Dorsolateral prefrontal cortex (tissue), 122 donors: ENCODE measurements at places on chromosomes 12 and 14.

- no peak for DNase-seq
Observed at GRCh38 chr14:86788224-86788623, 1204.8 kb downstream of the GALC start.

GRCh38 chr12:9383585-9383984, 175.4 kb upstream of the PZP start:
- no peak for DNase-seq

GRCh38 chr12:48901278-48901677, 24.0 kb downstream of the FKBP11 start:
- no peak for DNase-seq

GRCh38 chr14:104939666-104940410, 15.2 kb downstream of the PLD4 start:
- DNase-seq, result no peak

DNA sequence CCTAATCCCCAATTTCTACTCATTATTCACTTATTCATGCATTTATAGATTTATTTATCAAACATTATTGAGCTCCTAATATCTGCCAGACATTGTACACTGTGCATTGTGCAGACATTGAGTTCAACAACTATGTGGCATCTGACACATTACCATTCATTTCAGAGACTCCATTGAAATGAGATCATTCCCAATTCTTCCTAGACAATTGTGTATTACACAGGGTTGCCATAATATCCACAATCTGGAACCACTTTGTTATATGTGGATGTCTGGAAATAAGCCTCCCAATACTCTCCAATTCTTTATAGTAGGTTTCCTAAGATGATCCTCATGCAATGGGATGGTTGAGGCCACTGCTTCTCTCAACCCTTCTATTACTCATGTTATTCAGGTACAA, 165.0 kb downstream of the OTOGL start:
- DNase-seq, result no peak

DNA sequence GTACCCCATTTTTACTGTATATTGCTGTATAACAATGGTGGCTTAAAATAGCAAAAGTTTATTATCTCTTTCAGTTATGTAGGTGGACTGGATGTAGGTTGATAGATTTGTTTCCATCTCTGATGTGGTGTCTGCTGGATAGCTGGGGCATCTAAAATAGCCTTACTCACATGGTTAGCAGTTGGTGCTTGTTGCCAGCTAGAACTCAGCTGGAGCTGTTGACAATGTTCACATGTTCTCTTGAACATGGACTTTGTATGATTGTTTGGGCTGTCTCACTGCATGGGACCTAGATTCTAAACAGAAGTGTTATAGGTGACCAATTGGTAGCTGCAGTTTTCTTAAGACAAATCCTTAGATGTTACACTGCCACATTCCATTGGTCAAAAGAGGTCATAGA, 126.9 kb downstream of the GPHN start:
- no peak for DNase-seq

DNA sequence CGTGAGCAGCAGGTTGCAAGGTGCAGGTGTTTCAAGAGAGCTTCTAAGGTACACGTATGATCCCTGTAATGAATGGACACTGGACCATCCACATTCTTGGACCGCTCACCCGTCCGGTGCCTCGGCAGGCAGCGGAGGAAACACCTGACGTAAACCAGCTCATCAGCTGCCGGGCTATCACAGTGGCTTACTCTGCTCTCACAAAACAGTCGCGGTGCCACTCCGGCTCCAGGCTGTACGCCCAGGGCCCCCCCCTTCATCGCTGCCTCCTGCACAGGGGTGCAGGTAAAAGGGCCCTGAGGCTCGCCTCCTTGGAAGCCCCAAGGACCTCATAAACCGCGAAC, 436 bp downstream of the VPS33A start:
- DNase-seq, result no peak

GRCh38 chr12:91272461-91273063, 89.9 kb upstream of the DCN start:
- no peak for DNase-seq

GRCh38 chr12:3149515-3150307, 72.5 kb downstream of the TSPAN9 start:
- DNase-seq, result no peak

DNA sequence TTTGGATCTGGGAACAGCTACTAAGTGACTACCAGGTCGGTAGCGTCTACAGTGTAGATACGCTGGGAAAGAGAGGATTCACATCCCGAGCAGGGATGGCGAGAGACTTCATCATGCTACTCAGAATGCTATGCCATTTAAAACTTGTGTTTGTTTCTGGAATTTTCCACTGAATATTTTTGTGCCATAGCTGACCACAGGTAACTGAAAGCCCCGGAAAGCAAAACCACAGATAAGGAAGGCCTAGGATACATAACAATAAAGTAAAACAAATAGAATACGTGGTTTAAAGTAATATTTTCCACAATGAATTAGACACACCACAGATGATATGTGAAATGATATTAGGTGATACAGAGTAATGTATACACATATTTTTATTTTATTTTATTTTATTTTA, 7.9 kb upstream of the HCAR1 start:
- DNase-seq, result no peak

DNA sequence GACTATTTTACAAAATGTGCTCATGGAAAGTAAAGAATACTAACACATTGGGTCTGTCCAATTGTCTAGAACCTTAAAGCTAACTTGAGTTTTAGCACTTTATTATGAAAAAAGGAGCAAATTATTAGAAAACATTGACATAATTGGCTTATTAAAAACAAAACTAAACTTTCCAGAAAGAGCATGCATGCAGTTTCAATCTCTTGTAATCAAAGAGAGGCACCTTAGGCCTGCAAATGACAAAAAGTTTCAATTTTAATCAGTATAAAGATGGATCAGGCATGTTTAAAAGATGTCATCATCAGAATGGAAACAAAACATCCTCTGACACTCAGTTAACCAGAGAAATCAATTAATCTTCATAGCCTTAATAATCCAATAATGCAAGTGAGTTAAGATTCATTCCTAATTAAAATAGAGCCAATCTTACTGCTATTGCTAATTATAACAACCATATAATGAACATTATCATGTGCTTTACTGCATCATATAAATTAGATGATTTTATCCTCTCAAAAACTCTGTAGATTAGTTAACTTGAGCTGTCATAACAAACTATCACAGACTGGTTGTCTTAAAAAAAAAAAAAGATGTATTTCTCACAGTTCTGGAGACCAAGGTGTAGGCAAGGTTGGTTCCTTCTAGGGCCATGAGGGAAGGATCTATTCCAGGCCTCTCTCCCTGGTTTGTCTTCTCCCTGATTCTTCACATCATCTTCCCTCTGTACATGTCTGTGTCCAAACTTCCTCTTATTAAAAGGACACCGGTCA, 131.4 kb downstream of the RPAP3 start:
- no peak for DNase-seq

DNA sequence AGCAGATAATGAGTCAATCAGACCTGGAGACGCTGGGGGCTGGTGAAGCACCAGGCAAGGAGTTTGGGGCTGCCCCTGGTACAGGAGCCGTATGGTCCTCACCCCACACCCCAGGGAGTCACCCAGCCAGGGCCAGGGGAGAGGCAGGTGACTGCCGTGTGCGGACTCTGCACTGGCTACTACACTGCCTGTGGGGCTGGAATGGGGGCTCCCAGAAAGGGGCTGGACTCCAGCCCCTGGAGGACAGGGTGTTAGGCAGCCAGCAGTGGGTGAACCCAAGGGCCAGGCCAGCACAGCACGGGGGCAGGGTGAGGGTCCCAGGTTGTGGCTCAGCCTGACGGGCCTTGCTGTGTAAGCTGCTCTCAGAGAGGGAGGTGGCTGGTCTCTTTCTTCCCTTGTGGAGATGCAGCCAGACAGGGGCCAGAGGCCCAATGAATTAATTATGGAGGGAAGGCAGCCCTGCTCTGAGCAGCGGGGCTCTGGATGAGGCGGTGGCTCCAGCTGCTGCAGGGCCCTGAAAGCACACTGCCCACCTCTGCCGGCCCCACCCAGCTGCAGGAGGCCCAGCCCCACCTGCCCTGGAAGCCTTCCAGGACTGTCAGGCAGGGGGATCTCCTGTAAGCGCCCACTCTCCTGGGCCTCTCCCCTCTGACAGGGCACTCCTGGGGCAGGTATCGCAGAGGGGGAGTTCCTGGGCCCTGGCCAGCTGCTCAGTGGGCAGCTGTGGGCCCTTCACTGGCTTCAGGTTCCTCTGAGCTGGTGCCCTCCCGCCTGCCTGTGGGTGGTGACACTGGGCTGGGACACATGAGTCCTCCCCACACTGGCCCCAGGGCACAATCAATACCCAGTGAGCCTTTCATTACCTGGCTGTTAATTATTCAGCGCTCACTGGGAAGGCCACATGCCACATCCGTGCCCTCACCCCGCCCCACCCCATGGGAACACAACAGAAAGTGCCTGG, 142.5 kb upstream of the C14orf180 start:
- peak; percentile 32 for DNase-seq

GRCh38 chr12:92042791-92043531, 102.7 kb downstream of the BTG1 start:
- DNase-seq, result no peak

DNA sequence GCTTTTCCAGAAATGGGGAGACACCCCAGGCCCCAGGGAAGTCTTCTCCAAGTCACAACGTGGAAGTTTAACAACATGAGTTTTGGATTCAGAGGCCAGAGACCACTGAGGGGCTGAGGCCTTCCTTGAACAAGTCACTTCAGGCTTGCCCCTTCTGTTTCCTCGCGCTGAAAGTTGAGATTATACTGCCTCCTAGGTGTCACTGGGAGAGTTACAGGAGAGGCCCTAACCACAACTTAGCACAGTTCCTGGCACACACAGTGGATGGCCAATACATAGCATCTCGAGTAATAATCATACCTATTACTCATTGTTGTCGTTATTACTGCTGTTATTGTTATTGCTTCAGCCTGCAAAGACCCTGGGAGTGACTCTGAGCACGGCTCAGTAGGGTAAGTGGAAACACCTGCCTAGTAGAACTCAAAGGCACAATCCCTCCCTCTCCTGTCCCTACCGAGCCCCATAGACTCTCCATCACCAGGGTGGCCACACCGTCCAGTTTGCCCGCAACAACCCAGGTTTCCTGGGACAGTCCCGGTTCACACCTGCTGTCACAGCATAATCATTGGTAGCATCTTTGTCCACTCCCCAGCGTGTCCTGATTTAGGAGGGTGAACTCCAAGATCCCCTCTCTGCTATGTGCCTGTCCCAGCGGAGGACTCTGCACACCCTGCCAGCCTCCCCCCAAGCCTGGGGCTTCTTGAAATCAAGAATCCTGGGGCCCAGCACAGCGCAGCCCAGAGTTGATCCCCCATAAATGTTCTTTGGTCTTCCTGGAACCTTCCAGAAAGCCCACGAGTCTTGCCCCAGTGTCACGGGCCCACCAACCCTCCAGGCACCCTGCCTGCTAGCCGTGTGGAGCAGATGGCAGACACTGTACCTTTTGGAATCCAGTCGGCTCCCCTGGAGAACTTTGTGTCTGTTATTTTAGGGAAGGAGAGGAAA, 85.0 kb downstream of the SYNE3 start:
- DNase-seq, result no peak
